ENCODE measurements at places on chromosomes 2 and 18.

- DNase-seq, result no peak
Measured at GRCh38 chr2:21095178-21095577, 28.6 kb upstream of the TDRD15 start.

- DNase-seq, result no peak
Measured at GRCh38 chr2:204775766-204776165, 230.5 kb downstream of the PARD3B start.

GRCh38 chr18:76486574-76486973, 8.5 kb downstream of the ZNF516 start:
- no peak for DNase-seq

DNA sequence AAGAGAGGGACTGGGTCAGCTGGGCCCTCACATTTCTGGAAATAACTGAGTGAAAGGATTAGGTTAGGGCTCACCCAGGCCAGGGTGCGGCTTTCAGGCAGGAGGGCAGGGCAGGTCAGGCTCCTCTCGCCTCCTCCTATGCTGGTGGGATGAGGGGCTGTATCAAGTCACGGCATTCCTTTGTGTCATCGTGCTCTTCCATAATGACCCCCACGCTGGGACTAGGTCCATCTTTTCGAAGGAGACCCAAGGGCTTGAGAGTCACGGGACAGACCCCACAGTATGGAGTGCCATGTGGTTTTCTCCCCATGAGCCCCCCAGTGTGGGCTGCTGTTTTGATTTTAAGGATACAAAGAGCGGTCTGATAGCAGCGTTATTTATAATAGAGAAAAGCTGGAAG, 137.8 kb upstream of the COPS8 start:
- no peak for DNase-seq

DNA sequence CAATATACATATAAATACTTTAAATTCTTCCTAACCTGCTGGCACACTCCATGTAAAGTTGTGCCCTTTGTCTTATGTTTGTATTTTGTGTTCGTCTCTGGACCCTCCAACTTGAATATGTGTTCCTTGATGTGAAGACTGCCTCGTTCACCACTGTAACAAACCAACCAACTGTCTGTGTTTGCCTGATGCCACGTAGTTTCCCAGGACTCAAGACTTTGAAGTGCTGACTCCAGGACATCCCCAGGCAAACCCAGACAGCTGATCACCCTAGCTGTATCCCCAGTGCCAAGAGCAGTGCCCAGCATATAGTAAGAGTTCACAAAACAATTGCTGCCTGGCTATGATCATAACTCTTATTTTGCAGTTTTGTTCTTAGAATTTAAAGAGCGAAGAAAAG, 15.5 kb upstream of the CD226 start:
- no peak for DNase-seq

DNA sequence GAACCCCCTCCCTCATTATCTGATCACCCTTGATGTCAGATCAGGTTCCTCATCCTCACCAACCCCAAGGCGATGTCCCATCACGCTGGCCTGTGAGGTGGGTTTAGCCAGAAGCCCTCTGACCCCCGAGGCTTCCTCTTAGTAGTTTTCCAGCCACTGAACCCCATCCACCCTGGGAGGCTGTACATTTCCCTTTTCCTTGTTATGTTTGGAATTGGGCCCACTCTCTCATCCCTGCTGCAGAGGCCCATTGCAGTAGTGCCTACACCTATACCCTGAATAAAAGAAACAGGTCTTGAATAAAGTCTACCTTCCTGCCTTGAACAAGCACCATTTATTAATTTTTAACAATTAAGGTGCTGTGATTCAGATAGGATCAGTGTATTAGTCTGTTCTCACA, 80.1 kb downstream of the NCAPH start:
- DNase-seq, result no peak

DNA sequence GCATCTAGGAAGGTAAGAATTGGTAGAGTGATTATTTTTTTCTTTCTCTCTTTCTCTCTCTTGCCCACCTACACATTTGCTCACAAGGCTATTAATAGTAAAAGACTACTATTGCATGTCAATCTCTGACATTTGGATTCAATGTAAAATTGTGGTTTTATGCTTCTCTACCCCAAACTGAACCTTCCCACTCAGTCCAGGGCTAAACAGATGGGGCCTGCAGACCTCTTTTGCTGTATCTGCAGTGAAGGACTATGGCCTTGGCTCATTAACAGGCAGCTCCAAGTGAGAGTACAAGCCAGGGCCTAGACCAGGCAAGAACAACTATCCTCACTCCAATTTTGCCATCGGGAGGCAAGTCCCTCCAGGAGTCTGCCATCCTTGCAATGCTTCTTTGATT, 68.3 kb upstream of the ARL4C start:
- no peak for DNase-seq

DNA sequence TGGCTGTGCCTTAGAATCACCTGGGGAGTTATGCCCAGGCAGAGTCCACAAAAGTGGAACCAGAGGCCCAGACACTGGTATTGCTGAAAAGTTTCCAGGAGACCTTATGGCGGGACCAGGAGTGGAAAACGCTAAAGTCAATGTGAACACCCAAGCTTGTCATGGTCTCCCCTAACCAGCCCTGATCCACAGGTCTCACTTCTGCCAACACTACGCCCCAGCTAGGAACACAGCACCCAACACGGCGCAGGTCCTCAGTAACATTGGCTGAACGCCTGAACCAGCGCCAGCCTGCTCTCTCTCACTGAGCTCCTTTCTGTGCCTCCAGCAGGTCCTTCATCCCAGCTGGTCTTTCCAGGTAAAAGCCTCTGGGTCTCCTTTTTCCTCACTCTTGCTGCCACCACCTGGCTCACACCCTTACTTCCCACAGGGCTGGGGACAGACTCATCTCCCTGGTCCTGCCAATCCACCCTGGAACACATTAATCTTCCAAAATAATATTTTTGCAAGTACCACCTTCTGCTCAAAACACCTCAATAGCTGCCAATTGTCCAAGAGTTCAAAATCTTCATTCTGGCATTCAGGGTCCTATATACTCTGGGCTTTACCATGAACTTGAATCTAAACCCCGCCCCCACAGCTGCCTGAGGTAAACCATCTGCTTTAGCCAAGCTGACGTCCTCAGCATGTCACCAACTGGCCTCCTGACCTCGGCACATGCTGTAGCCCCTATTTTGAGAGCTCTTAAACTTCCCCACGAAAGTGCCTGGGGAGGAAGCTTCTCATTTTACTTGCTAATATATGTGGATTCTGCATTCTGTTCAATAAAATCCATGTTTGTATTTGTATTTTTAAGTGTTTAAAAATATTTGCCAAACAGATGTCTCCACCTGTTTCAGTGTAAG, 34.6 kb downstream of the ADCY3 start:
- DNase-seq, result no peak

DNA sequence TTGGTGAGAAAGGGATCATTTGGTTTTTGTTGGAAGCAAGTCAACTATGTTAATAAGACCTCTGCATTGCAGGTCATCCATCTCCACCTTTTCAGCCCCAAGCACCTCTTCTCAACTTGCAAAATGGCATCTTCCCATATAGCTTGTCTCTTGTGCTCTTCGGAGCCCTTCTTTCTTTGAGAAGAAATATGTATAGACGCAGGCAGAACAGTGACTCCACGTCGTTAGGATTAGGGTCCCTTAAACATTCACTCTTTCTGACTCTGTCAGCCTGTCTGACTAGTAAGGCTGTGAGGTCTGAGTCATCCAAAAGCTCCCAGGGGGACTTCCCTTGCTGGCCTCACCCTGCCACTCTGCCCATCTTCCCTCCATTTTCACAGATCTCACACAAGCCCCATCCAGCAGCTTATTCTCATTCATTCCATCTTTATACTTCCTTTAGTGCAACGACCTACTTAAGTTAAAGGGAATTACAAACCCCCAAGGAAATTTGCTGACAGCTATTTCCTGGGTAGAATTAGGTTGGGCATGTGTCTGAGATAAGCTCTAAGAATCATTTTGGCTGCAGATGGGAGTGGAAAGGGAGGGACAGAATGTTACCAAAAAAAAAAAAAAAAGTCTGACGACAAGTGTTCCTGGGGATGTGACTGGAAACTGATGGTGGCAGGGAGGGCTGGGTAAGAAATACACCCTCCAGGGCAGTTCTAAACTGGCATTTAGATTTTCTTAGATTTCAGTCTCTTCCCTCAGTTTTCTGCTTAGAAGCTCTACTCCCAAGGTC, 37.7 kb upstream of the MEX3C start:
- DNase-seq, result peak; percentile 43

DNA sequence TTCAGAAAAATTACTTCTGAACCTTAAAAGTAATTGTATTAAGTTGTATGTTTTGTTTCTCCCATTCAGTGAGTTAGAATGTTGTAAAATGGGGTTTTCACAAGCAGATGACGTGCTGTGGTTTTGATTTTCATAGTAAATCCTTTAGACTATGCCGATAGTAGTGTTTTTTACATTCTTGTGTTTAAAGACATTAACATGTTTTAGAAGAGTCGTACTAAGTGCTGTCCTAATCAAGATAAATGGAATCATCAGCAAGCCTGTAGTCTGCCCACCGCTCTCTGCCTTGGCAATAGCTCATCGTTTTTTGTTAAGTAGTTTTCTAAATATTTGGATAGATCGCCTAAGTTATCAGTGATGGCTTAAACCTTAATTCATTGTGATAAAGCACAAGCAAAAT, 21.5 kb downstream of the PKP4 start:
- no peak for DNase-seq

DNA sequence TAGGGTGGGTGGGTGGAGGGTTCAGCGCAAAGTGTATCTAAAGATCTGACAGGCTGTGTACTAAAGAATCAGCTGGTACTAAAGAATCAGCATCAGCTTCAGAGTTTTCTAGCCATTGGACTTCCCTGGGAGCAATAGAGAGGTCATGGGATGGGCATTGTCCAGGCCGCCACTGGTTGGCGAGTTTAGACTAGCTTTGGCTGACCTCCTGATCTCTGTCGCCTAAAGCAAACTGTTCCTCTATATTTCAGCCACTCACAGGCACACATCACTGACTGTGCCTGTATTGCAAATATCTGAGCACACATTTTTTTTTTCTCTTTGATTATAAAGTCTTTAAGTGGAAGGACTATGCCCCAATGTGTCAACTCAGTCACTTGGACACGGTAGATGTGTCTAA, 267.8 kb upstream of the SKOR2 start:
- no peak for DNase-seq

DNA sequence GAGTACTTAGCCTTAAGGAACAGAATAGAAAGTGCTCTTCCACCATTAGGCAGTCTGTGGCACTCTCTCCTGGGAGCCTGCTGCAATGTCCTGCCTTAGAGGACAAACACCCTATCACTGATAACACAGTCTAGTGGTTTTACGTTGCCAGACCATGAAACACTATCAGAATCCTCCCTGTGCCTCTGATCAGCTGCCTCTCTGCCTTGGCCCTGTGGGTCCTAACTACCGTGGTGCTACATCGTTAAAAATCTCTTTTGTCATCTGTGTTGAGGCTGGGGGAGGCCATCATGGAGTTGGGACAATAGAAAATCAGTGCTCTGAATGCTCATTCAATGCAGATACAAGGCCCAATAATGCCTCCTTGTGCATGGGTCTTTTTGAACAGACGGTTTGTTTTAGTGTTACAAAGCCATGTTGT, 11.9 kb upstream of the APCDD1 start:
- DNase-seq, result no peak

DNA sequence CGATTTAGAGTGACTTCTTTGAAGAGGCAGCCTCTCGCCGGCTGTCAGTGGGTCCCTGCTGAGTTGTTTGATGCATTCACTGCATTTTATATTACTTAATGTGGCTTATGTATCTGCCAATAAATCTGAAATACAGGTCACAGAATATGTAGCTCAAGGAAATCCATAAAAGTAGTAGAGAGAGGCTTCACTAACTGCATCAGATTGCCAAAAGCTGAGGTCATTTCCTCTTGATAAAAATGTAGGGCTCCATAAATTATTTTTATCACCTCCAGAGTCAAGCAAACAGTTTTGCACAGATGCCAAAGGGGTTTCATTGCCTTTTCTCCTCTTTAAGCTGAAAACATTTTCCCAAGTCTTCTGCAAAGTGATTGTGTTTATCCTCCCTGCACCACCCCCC, 36.5 kb upstream of the CCDC93 start:
- DNase-seq, result no peak

GRCh38 chr18:2316082-2316750, 255.1 kb downstream of the METTL4 start:
- DNase-seq, result no peak

- DNase-seq, result no peak
Measured at GRCh38 chr2:34719206-34719605, 1120.1 kb upstream of the FAM98A start.

GRCh38 chr2:196535061-196535460, 104.5 kb upstream of the CCDC150 start:
- no peak for DNase-seq

- no peak for DNase-seq
Measured at GRCh38 chr2:35410431-35411061, 945.0 kb upstream of the CRIM1 start.

GRCh38 chr18:54255141-54255540, 14.2 kb upstream of the POLI start:
- no peak for DNase-seq

DNA sequence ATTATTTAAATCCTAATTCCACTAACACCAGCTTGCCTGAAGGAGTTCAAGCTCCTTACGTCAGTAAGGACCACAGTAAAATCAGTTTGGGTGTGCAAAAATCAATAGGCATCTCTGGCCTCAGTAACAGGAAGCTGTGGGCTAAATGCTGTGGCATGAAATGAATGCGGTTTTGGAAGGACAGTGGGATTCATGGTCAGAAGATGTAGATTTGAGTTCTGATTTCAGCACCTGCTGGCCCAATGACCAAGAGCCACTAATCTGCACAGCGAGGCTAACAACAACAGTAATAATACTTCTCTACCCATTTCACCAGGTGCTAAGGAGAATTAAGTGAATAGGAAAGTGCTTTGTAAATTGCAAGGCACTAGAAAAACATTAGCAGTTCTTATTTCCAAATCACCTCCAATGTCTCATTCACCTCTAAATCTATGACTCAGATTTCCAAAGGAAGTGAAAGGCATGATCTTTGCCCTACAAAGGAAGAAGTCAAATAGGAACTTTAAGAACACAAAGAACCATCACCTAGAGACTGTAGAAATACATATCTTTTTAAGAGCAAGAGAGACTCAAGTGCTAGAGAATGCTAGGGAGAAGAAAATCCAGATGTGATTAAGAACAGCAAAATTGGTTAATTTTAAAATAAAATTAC, 172.6 kb downstream of the ANKRD44 start:
- DNase-seq, result no peak

DNA sequence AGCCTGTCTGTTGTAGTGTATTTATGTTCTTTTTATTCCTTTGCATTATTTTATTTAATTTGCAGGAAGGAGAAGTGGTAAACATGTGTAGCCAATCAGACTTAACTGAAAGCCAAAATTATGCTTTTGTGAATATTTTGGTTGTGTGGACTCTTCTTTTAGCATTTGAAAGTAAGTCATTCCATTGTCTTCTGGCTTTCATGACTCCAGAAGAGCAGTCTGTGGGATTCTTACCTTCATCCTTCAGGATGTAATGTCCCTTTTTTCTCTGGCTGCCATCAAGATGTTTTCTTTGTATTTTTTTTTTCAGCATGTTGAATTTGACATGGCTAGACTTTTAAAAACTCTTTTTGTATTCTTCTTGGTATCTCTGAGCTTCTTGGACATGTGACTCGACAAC, 895.2 kb upstream of the ZEB2 start:
- DNase-seq, result no peak

All from T-helper 1 cell (primary cell).